ENCODE measurements at places on chromosomes 16 and 17. TPM values are rescaled to one million over a fixed set of nuclear protein-coding genes. Genes with fewer than 3 reads are reported as not detected.

Gene OR1F1
- not detected for total RNA-seq

Gene OR3A2
- total RNA-seq: not detected

Gene FOXO3B
- total RNA-seq: 7.8 TPM

Gene CBFA2T3
- 0.84 TPM for total RNA-seq

Gene C16orf78
- total RNA-seq: not detected

Gene ATP1B2
- total RNA-seq: 0.48 TPM

Gene SLC7A6OS
- total RNA-seq: 19.7 TPM

Gene CRYBA1
- not detected for total RNA-seq

Gene QRICH2
- 1.2 TPM for total RNA-seq

Gene ALOX12
- total RNA-seq: not detected

Gene CHTF18
- 4.4 TPM for total RNA-seq

Gene TOX3
- total RNA-seq: 1.0 TPM

Gene FAM222B
- 12.2 TPM for total RNA-seq

Gene SEZ6L2
- total RNA-seq: 11.5 TPM

Gene NGFR
- total RNA-seq: 6.5 TPM

Gene AHSP
- not detected for total RNA-seq

Gene INPP5K
- 103 TPM for total RNA-seq

Gene CDC42EP4
- total RNA-seq: 202 TPM

Gene EVPLL
- not detected for total RNA-seq

Gene ASPHD1
- total RNA-seq: 4.0 TPM

Gene SHBG
- total RNA-seq: 0.37 TPM

Gene NATD1
- 11.3 TPM for total RNA-seq

Gene LDHD
- total RNA-seq: 19.4 TPM

Gene TMEM220
- total RNA-seq: 7.8 TPM

Gene HS3ST3A1
- not detected for total RNA-seq

Gene FNDC8
- not detected for total RNA-seq

Gene SPATA22
- 1.8 TPM for total RNA-seq

Gene TNFRSF17
- not detected for total RNA-seq

Gene MBTPS1
- 87.0 TPM for total RNA-seq

Gene RNF112
- 3.0 TPM for total RNA-seq

Gene NAGS
- total RNA-seq: 1.6 TPM

Gene SAMD14
- total RNA-seq: not detected
